ENCODE measurements at places on chromosomes 7 and 10. TPM values are rescaled to one million over a fixed set of nuclear protein-coding genes. Genes with fewer than 3 reads are reported as not detected.
A peak's percentile ranks its signal among the peaks of the same experiment; 100 is the strongest.

DNA sequence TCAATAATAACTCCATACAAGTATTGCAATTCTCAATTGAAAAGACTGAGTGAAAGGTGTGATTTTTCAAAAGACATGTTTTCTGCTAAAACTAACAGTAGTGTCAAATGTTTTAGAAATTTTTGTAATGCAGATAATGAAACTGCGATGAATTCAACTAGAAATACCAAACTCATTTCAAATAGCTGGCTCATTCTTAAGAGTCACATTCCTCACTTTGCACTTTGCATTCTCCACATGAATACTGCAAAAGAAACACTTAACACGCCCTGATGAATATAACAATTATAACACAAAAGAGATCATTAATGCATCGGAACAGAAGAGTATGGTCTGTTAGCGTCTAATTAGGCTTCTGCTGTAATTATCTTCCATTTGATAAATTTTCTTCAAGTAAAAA, 15.5 kb upstream of the TSPAN12 start:
- H3K4me1 ChIP-seq: no peaks in the 10 kb centered on the region
- H3K27ac ChIP-seq: no peak overlapping the region
- H3K4me3 ChIP-seq: no peak overlapping the region
- H3K36me3 ChIP-seq: no peaks in the 10 kb centered on the region
- no peak for DNase-seq

DNA sequence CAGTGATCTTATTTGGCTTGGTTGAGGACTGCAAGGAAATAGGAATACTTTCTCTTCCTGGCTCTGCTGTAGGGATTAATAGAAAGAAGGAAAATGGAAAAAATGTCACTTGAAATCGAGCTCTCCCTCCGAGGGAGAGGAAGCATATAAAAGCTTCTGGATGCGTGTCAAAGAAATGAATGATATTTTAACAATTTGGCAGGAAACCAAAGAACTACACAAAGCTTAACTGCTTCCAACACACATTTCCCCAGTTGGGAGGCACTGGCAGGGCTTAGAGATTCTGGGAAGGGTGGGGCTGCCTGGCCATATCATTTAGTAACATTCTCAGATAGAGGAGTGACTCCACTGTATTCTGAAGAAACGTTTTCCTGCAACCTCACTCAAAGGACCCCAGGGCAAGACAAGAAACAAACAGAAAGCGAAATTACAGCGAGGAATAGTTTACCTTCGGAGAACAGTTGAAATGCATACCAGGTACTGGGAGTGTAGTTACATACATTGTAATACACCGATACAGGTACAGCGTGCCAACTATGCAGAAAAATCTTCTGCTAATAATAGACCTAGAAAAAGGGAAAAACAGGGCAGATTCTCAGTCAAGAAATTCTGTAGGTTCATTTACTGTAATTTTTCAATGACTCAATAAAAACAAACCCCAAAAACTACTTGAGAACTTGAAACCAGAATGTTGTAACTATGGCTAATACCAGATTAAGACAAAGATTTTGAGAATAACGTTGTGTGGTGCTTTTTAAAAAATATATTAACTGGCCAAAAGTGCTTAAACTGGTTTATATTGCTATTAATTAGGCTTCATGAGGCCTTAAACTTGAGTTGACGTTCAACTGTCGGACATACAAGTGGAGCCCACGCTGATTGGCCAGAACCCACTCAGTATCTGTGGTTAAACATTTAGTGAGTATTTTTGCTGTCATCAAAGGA, 75.7 kb upstream of the ASAH2 start:
- no peaks in the 10 kb centered on the region for H3K36me3 ChIP-seq
- H3K4me3 ChIP-seq: no peak overlapping the region
- DNase-seq: no peak
- H3K27ac ChIP-seq: no peak overlapping the region
- no peaks in the 10 kb centered on the region for H3K27me3 ChIP-seq

DNA sequence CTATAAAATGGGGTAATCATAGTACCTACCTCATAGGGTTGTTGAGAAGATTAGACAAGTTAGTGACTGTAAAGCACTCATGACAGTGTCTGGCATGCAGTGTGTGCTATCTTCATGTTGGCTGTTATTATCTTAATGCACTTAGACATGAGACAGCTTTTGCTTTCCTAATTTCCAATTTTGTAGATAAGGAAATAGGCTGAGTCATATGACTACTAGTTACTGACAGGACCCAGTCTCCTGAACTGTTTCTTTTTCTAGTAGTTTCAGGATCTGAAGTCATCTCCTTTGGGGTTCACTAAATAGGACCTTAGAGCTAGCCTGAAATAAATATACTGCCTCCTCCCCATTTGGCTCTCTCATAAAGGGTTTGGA, 74.2 kb downstream of the SNX10 start:
- H3K27ac ChIP-seq: peak overlapping the region; percentile 25
- no peak overlapping the region for H3K4me3 ChIP-seq
- H3K4me1 ChIP-seq: no peaks in the 10 kb centered on the region
- DNase-seq: no peak
- no peaks in the 10 kb centered on the region for H3K36me3 ChIP-seq

DNA sequence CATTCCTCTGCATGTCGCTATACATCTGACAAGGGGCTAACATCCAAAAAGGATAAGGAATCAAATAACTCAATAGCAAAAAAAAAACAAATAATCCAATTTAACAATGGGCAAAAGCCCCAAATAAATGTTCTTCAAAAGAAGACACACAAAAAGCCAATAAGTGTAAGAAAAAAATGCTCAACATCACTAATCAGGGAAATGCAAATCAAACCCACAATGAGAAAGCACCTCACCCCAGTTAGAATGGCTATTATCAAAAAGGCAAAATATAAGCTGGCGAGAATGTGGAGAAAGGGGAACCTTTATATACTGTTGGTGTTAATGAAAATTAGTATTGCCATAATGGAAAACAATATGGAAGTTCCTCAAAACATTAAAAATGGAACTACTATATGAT, 14.3 kb downstream of the ARHGAP12 start:
- H3K4me3 ChIP-seq: no peak overlapping the region
- H3K27ac ChIP-seq: no peak overlapping the region
- peaks cover 16% of the 10 kb centered on the region for H3K4me1 ChIP-seq
- H3K27me3 ChIP-seq: no peaks in the 10 kb centered on the region
- DNase-seq: no peak

- H3K4me3 ChIP-seq: no peak overlapping the region
- peak; percentile 60 for DNase-seq
- H3K27ac ChIP-seq: peak overlapping the region; percentile 49
These were observed 25.4 kb upstream of the GATAD1 start for GRCh38 chr7:92421676-92422435.

GRCh38 chr7:156386097-156386496, 254.5 kb upstream of the RNF32 start:
- DNase-seq: peak; percentile 29
- H3K36me3 ChIP-seq: no peaks in the 10 kb centered on the region
- H3K4me1 ChIP-seq: no peaks in the 10 kb centered on the region
- no peaks in the 10 kb centered on the region for H3K27me3 ChIP-seq

DNA sequence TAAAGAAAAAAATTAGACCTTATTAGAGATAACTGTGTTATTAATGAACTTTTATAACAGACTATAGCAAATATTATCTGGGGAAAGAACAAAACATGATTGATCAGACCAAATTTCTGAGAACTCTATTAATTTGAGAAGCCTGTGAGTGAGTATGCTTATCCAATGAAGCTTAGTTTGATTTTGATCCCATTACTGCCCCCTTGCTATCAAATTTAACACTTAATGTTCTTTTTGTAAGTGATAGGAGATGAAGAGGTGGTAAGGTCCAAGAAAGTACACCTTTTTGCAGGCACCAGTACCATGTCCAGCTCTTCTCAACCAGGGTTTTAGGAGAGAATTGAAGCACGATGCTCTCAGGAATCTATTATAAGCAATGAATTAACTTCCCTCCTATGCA, 49.9 kb downstream of the ZNF365 start:
- H3K27me3 ChIP-seq: no peaks in the 10 kb centered on the region
- no peak for DNase-seq
- H3K27ac ChIP-seq: no peak overlapping the region

DNA sequence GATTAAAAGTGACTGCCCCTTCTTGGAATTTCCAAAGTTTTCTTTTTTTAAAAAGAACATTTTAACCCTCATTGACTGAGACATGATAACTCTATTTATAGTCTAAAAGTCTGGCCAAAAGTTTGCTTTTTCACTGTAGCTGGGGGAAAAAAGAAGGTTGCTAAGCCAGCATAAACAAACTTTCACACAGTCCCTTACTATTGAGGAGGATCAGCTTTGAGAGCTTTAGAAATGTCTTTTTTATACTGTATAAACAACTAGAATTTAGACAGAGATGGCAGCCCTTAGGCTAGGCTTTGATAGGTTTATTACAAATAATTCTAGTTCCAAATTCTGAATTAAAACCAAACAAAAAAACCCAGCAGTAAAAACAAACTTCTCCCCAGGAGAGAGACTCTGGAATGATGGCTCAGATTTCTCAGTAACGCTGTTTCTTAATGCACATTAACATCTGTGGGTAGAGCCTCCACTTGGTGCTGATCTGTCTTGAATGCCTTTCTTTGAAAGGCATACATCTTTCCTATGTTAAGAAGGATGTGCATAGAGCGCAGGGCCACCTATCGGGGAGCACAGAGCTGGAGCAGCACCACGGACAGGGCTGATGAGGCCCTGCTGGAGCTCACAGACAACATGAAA, 100.9 kb upstream of the PDLIM1 start:
- no peaks in the 10 kb centered on the region for H3K36me3 ChIP-seq
- DNase-seq: peak; percentile 78
- H3K4me1 ChIP-seq: peaks cover 20% of the 10 kb centered on the region
- no peak overlapping the region for H3K27ac ChIP-seq

GRCh38 chr7:6286486-6286885, 14.1 kb upstream of the CYTH3 start:
- no peaks in the 10 kb centered on the region for H3K4me1 ChIP-seq
- H3K36me3 ChIP-seq: no peaks in the 10 kb centered on the region
- DNase-seq: no peak
- H3K27ac ChIP-seq: no peak overlapping the region
- no peak overlapping the region for H3K4me3 ChIP-seq

- no peaks in the 10 kb centered on the region for H3K36me3 ChIP-seq
- H3K4me1 ChIP-seq: peaks cover 5% of the 10 kb centered on the region
- peak overlapping the region; percentile 7 for H3K27ac ChIP-seq
- H3K4me3 ChIP-seq: no peak overlapping the region
These were observed 690.4 kb upstream of the NRP1 start for GRCh38 chr10:34024693-34025425.

- peak overlapping the region; percentile 100 for H3K27ac ChIP-seq
- H3K27me3 ChIP-seq: no peaks in the 10 kb centered on the region
- DNase-seq: peak; percentile 82
- H3K4me1 ChIP-seq: peaks cover 10% of the 10 kb centered on the region
These were observed 43.4 kb downstream of the LDB3 start for GRCh38 chr10:86711513-86712316.

MAP3K8 gene
- polyA plus RNA-seq: 40.0 TPM

ZNF655 gene
- polyA plus RNA-seq: 48.8 TPM

ASZ1 gene
- polyA plus RNA-seq: 0.10 TPM

ABCB4 gene
- polyA plus RNA-seq: 0.37 TPM

BAIAP2L1 gene
- polyA plus RNA-seq: 25.4 TPM

EBF3 gene
- 0.15 TPM for polyA plus RNA-seq

Data from hepatocyte (in vitro differentiated cells).